Type B pancreatic cell (in vitro differentiated cells): ENCODE measurements at places on chromosomes 16 and 17. TPM values are rescaled to one million over a fixed set of nuclear protein-coding genes. Genes with fewer than 3 reads are reported as not detected.

The NOD2 gene
- total RNA-seq, result 0.12 and 0.31 TPM in 2 replicates

The ZPBP2 gene
- total RNA-seq, result not detected in 2 replicates

The ACSM2A gene
- 0.14 and 1.8 TPM in 2 replicates for total RNA-seq

DNA sequence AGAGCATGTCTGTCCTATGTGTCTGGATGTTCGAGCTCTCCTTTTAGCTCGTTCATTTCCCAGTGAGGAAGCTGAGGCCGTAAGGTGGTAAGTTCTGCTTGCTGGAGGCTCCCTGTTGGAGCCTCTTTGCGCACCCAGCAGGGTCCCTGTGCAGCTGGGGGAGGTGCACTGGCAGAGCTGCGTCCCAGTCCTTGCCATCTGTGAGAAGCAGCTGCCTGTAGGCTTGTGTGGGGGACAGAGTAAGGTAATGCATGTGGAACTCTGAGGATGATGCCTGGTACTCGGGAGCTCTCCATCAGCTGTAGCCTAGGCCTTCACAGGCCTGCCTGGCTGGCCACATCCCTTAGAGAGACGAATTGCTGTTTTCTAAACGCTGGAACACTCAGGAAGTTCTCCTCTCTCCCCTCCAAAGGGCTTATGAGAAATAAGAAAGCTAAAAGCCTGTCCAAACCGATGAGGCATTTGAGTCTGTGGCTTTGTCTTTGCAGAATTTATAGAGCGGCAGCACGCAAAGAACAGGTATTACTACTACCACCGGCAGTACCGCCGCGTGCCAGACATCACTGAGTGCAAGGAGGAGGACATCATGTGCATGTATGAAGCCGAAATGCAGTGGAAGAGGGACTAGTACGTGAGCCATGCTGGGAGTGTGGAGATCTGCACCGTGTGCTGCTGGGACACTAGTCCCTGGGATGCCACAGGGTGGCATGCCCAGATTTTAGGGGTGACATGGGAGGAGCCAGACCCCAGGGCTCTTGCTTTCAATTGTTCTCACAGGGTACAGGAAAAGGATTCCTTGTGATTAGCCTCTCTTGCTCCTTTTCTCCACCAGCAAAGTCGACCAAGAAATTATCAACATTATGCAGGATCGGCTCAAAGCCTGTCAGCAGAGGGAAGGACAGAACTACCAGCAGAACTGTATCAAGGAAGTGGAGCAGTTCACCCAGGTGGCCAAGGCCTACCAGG is 1.6 kb downstream of the NDUFB10 start:
- H3K27ac ChIP-seq, result peak overlapping the region; percentile 89
- H3K4me3 ChIP-seq, result peak overlapping the region; percentile 96
- H3K27me3 ChIP-seq, result no peaks in the 10 kb centered on the region
- no peak for DNase-seq
- peaks cover 13% of the 10 kb centered on the region for H3K36me3 ChIP-seq

DNA sequence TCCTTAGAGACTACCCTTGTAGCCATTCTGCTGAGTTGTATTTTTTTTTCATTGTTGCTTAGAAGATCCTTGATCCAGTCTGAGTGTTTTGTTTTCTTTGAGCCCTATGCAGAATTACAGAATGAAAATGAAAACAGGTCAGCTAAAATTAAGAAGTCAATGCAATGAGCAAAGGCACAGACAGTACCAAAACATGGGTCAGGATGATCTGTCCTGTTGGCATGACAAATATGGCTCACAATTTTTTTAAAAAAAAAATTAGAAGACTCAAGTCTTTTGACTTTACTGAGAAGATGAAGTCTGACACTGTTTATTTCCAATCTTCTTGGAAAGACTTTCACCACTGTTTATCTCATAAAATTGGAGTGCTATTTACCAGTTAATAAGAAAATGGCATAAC is 32.4 kb downstream of the KCNJ16 start:
- H3K36me3 ChIP-seq, result no peaks in the 10 kb centered on the region
- no peak overlapping the region for H3K27ac ChIP-seq
- no peak overlapping the region for H3K4me3 ChIP-seq
- no peak for DNase-seq
- H3K27me3 ChIP-seq, result no peaks in the 10 kb centered on the region

- no peaks in the 10 kb centered on the region for H3K27me3 ChIP-seq
- H3K4me3 ChIP-seq, result no peak overlapping the region
- H3K27ac ChIP-seq, result no peak overlapping the region
- DNase-seq, result no peak
- H3K4me1 ChIP-seq, result peaks cover 4% of the 10 kb centered on the region
These were observed 33.1 kb upstream of the HERPUD1 start for GRCh38 chr16:56898847-56899246.

DNA sequence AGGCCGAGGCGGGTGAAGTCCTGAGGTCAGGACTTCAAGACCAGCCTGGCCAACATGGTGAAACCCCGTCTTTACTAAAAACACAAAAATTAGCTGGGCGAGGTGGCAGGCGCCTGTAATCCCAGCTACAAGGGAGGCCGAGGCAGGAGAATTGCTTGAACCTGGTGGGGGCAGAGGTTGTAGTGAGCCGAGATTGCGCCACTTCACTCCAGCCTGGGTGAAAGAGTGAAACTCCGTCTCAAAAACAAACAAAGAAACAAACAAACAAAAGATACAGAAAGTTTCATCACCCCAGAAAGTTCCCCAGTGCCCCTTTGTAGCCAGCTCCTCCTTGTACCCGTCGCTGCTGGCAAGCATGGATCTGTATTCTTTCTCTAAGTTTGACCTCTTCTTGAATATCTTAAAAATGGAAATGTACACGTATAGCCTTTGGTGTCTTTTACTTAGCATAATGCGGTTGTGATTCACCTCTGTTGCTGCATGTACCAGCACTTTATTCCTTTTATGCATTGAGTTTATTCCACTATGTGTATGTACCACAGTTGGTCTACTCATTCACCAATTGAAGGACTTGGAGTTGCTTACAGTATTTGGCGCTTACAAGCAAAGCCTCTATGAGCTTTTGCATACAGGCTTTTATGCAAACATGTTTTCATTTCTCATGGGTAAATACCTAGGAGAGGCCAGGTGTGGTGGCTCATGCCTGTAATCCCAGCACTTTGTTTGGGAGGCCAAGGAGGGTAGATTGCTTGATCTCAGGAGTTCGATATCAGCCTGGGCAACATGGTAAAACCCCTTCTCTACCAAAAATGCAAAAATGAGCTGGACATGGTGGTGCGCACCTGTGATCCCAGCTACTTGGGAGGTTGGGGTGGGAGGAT is 87.5 kb upstream of the CLEC18A start:
- H3K27me3 ChIP-seq, result no peaks in the 10 kb centered on the region
- H3K27ac ChIP-seq, result no peak overlapping the region
- no peak for DNase-seq
- H3K4me1 ChIP-seq, result peaks cover 23% of the 10 kb centered on the region
- H3K36me3 ChIP-seq, result peaks cover 8% of the 10 kb centered on the region

DNA sequence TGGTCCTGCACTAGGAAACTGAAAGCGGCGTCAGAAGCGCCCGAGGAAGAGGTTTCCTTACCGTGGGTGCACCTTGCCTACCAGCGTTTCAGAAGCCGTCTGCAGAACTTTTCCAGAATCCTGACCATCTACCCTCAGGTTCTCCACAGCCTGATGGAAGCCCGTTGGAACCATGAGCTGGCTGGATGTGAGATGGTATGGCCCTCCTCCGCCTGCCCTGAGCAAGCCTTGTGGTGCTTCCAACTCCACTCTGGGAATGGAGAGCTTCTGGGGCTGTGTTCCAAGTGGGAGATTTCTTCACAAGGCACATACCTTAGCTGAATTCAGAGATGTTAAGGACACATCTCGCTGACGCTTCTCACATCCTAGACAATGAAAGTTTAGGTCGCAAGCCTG is 51.8 kb upstream of the ENDOV start:
- no peak overlapping the region for H3K27ac ChIP-seq
- DNase-seq, result no peak
- H3K27me3 ChIP-seq, result no peaks in the 10 kb centered on the region
- H3K4me3 ChIP-seq, result no peak overlapping the region
- H3K36me3 ChIP-seq, result peaks cover 21% of the 10 kb centered on the region

GRCh38 chr16:12672986-12673385 is 130.7 kb downstream of the CPPED1 start:
- H3K36me3 ChIP-seq, result peaks cover 4% of the 10 kb centered on the region
- no peak for DNase-seq
- no peak overlapping the region for H3K4me3 ChIP-seq
- no peaks in the 10 kb centered on the region for H3K27me3 ChIP-seq

DNA sequence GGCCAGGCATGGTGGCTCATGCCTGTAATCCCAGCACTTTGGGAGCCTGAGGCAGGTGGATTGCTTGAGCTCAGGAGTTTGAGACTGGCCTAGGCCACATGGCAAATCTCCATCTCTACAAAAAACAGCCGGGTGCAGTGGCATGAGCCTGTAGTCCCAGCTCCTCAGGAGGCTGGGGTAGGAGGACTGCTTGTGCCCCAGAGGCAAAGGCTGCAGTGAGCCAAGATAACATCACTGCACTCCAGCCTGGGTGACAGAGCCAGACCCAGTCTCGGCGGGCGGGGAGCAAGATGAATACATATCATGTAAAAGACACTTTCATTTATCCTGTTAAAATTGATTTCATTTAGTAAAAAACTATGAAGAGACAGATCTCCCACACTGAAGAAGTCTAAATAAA is 54.6 kb downstream of the CREBBP start:
- no peaks in the 10 kb centered on the region for H3K27me3 ChIP-seq
- no peak overlapping the region for H3K27ac ChIP-seq
- peaks cover 46% of the 10 kb centered on the region for H3K4me1 ChIP-seq
- no peak for DNase-seq
- no peak overlapping the region for H3K4me3 ChIP-seq
- H3K36me3 ChIP-seq, result peaks cover 20% of the 10 kb centered on the region
